Fibroblast of lung (primary cell): ENCODE measurements at places on chromosomes 13 and 19.

- no peak for DNase-seq
Measured at GRCh38 chr13:27077451-27077850, 94.2 kb downstream of the USP12 start.

GRCh38 chr13:97076898-97077297 lies 82.6 kb upstream of the OXGR1 start:
- no peak for DNase-seq

DNA sequence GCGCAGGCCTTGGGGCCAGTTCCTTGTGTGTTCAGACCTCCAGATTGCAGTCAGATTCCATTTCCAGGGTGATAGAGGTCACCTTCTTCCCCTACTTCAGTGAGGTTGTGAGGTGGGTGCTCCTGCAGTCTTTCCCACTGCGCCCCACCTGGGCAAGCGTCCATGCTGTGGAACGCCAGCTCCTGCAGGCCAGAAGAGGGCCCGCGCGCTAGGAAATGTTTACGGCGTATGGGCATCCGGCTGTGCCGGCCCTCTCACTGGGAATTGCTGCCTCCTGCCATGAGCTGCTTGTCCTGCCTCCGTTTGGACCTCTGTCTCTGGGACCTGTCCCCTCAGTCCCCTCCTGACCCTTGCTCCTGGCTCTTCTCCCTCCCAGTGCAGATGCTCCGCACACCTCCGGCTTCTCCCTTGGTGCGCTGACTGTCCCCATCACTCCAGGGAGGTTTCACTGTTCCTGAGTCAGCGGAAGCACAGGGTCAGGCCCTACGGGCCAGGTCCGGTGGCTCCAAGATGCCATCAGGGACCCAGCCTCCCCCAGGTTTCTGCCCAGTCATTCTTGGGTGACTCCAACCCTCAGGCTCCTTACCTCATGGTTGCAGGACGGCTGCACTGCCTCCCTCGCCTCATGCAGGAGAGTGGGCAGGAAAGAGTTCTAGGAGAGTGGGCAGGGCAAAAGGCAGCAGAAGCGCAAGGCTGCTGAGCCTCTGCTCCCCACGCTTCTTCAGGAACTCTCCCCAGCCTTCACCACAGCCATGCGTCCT lies 56.6 kb downstream of the SMARCA4 start:
- DNase-seq: no peak

DNA sequence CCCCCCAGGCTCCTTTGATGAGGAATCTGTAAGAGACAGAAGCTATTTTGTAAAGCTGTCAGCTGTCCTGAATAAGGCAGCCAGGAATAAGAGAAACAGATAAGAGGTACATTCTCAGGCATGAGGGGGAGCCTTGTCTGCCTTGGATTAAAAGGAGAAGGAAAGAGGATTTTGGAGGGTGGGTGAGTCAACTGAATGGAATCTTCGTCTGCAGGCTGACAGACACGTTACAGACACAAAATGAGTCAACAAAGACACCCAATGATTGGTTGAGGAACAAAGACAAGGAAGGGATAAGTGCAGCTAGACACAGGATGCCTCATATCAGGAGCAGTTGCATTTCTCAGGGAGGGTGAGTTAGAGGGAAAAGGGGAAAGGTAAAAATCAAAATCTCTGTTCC lies 162.5 kb downstream of the OLFM4 start:
- peak; percentile 6 for DNase-seq

GRCh38 chr13:72726726-72727416 lies 558 bp downstream of the MZT1 start:
- peak; percentile 5 for DNase-seq

DNA sequence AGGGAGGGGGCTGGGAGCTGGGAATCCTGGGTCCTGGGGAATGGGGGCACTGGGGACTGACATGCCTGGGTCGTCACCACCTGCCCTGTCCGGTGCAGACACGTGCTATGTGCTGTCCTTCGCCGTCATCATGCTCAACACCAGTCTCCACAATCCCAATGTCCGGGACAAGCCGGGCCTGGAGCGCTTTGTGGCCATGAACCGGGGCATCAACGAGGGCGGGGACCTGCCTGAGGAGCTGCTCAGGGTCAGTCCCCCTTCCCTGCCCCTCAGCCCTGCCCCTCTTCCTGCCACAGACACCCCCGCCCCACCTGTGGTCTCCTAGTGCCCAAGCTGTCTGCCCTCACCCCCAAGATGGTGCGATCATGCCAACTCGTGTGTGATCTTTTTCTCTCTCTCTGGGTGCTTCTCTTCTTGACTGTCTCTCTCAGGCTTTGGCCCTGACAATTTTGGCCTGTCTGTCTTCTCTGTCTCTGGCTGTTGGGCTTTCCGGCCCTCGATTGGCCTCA lies 5.0 kb downstream of the CYTH2 start:
- DNase-seq: no peak

- DNase-seq: no peak
Measured at GRCh38 chr13:42466123-42466522, 107.8 kb upstream of the TNFSF11 start.

- DNase-seq: peak; percentile 8
Measured at GRCh38 chr19:43934055-43934984, 762 bp downstream of the ZNF45 start.

GRCh38 chr19:46745521-46746280 lies at the start of gene FKRP:
Gene FKRP (plus strand): TSS chr19:46746057. CDS start chr19:46755451, 9,394 bp downstream.
- DNase-seq: no peak

DNA sequence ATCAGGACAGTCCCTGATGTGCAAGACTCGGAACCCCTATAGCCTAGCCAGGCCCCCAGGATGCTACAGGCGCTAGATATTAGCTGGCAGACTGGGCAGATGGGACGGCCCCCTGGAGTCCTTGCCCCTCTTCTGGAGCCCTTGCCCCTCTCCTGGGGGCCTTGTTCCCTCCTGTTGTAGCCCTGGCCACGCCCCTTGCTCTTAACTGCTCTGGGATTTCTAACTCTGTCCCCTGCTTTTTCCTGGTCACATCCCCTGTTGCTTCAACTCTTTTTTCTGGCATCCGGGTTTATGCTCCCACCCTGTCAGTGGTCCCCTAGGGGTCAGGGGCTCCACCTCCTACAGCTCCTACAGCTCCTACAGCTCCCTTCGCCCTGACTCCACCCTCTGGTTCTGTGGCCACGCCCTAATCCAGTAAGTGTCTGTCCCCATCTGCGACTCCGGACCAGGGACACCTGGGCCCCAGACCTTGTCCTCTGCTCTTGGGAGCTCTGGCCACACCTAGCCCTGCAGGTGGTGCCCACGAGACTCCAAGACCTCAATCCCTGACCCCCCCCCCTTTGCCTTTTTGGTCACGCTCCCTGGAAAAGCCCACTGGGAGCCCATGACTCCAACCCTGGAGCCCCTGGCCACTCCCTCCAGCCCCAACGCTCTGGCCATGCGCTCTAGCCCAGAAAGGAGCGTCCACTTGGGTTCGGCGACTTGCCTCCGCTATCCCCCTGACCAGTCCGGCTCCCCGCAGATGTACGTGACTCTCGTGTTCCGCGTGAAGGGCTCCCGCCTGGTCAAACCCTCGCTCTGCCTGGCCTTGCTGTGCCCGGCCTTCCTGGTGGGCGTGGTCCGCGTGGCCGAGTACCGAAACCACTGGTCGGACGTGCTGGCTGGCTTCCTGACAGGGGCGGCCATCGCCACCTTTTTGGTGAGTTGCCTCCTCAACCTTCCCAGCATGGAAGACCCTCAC lies 6.8 kb downstream of the PLPPR2 start:
- no peak for DNase-seq

DNA sequence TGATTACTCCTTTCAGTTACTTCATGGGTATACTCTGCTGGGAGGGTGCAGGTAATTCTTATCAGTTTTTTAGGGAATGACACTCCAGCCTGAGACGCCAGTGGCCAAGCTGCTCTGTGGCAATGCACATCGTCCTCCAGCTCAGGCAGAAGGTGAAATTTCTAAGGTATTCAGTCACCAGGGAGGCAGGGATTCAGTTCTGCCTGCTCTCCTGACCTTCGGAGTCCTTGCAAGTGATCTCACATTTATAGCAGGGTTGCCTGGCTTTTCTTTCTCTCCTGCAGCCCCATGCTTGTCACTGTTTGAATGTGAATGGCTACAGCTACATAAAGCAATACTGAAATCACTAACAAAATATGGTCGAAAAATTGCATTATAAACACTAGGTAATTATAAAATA lies 1447.5 kb downstream of the EFNB2 start:
- DNase-seq: no peak

DNA sequence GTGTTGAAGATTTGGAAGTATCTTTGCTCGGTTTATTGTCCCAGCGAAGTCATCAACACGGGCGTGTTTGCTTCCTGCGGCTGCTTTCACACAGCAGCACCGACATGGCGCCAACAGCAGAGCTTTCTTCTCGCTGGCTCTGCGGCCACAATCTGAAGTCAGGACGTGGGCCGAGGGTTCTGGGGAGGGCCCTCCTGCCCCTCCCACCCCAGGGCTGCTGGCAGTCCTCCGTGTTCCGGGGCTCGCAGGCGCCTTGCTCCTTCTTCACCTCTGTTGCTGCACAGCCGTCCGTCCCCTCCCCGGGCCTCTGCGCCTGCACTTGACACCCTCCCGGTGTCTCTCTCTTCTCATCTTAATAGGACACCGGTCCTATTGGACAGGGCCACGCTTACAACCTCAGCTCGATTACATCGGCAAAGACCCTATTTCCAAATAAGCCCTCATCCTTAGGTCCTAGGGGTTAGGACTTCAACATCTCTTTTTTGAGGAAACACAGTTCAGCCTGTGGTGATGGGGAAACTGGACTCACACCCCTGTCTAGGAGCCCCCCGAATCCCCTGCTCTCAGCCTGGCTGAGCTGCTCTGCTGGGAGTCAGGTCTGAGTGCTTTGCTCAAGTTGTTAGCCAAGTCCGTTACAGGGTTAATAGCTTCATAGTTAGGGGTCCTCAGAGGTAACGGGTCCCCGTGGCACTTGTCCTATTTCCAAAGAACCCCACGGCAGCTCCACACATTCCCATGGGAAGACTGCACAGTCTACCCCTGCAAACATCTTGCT lies 2.7 kb upstream of the TEX29 start:
- DNase-seq: no peak

- DNase-seq: peak; percentile 86
Measured at GRCh38 chr13:42696191-42696590, 85.2 kb upstream of the FAM216B start.

GRCh38 chr19:47227352-47228167 lies 3.4 kb downstream of the BBC3 start:
- DNase-seq: peak; percentile 97

- DNase-seq: no peak
Measured at GRCh38 chr13:110845520-110845919, 69.3 kb downstream of the ANKRD10 start.

- DNase-seq: no peak
Measured at GRCh38 chr13:73417012-73417615, 358.3 kb downstream of the KLF5 start.

DNA sequence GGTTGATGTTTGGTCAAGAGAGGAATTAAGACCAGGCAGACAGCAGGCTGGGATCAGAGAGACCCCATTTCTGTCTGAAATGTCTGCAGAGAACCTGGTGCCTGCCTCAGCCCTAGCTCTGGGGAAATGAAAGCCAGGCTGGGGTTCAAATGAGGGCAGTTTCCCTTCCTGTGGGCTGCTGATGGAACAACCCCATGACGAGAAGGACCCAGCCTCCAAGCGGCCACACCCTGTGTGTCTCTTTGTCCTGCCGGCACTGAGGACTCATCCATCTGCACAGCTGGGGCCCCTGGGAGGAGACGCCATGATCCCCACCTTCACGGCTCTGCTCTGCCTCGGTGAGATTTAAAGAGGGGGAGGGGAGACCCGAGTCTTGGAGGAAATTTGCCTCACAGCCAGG lies at the start of gene LILRB4:
Gene LILRB4 (plus strand): TSS at position 256 of the 400 bp plus-strand sequence. CDS start 49 bp downstream, at position 305.
- no peak for DNase-seq
